Hematopoietic multipotent progenitor cell treated with erythropoietin and hydrocortisone succinate and interleukin-3 and kit ligand, for 17 days (in vitro differentiated cells): ENCODE measurements at places on chromosomes 1 and 21.

DNA sequence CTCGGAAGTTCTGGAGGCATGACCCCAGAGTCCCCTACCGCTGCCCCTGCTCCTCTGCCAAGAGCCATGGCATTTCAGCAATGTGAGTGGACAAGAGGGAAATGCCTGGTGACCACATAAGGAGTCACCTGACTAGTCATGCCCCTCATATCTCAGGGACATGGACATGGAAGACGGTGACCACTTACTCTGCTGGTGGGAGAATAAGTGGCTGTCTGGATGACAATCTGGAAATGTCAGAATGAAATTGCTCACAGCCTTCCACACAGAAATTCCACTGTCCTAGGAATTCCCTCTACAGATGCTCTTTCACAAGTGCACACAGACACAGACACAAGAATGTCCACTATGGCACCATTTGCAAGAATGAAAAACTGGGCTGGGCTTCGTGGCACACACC is 24.3 kb upstream of the PLEKHG5 start:
- no peak for DNase-seq

- DNase-seq = no peak
Measured at GRCh38 chr21:43339668-43340067, 87.3 kb downstream of the SIK1 start.

GRCh38 chr1:66598670-66599069 is 64.7 kb downstream of the SGIP1 start:
- no peak for DNase-seq

- peak; percentile 84 for DNase-seq
Measured at GRCh38 chr1:99808391-99809115, 41.6 kb upstream of the AGL start.

DNA sequence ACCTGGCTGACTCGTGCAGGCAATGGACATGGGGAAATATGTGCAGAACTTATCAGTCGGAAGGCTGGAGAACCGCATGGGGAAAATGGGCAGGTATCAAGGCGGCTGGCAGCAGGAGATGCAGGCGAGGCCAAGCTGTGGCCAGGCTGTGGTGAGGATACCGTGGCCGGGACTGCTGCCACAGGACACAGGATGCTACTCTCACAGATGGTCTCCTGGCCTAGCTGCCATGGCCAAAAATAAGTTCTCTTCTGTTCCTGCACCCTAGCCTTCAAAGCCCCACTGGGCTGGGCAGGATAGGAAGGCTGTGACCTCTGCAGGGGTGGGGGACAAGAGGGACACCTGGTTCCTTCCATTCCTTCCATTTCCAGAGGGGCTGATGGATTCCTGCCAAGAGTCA is 26.4 kb downstream of the TEX35 start:
- DNase-seq = peak; percentile 18

GRCh38 chr1:168567007-168567406 is 9.4 kb upstream of the XCL1 start:
- DNase-seq = no peak

GRCh38 chr1:193189442-193190095 is 3.2 kb upstream of the B3GALT2 start:
- no peak for DNase-seq

DNA sequence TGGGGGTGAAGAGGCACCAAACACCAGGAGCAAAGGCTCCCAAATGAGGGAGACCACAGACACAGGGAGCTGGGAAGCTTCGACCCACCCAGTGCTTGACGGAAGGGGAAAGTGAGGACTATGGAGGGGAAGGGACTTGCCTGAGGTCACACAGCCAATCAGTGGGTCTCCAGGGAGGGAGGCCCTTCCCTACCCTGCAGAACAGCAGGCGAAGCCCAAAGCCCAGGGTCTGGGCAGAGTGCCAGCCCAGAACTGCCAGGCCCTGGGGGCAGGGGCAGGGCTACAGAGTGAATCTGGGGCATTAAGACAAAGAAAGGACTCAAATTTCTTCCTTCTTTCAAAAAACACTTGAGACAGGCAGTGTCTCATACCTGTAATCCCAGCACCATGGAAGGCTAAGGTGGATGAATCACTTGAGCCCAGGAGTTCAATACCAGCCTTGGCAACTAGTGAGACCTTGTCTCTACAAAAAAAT is 45.5 kb upstream of the ECE1 start:
- no peak for DNase-seq

DNA sequence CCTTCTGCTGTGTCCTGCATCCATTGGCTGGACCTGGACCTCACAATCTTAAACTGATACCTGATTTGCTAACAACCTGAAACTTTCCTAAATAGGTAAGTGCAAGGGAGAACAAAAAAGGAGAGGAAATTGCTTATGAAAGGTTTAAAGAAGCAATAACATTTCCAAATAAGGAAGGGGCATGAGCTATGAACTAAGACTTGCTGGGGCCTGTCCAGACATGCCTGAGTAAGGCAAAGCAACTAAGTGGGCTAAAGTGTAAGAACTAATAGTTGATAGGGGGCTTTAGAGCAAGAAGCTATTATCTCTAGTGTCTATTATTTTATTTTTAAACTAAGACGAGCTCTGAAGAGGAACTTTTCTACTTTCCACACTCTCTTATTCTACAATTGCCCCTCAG is 11.6 kb downstream of the JMJD4 start:
- no peak for DNase-seq

DNA sequence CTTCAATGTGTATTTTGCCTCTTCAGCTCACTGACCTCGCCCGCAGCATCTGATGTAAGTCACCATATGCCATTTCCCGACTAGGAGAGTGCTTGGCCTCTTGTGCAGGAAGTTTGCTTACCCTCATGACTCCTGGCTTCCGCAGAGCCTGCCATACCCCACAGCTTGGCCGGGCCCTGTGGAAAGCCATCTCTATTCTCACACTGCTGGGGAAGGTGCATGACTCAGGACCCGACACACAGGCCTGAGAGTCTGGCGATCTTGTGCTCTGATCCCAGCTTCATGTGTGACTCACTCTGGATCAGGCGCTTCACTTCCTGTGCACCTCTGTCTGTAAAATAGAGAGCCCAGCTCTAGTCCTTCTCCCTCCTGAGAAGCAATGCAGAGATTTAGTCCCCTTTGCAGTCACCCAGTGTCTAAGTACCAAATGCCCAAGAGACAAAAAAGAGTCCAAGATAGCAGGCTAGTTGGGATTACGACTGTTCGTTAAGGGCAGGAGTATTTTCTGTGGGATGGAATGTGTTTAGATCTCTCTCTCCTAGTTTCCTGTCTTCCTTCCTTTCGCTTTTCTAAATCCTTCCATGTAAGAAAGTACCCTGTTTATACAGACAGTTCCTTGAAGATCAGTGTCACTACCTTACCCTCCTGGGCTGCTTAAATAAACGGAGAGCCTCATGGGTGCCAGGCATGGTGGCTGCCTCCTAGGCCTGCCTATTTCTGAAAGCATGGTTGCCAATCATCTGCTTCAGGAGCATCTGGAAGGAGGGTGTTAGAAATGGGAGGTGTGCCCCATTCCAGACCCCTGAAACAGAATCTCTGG is 62.8 kb upstream of the KIF26B start:
- no peak for DNase-seq

DNA sequence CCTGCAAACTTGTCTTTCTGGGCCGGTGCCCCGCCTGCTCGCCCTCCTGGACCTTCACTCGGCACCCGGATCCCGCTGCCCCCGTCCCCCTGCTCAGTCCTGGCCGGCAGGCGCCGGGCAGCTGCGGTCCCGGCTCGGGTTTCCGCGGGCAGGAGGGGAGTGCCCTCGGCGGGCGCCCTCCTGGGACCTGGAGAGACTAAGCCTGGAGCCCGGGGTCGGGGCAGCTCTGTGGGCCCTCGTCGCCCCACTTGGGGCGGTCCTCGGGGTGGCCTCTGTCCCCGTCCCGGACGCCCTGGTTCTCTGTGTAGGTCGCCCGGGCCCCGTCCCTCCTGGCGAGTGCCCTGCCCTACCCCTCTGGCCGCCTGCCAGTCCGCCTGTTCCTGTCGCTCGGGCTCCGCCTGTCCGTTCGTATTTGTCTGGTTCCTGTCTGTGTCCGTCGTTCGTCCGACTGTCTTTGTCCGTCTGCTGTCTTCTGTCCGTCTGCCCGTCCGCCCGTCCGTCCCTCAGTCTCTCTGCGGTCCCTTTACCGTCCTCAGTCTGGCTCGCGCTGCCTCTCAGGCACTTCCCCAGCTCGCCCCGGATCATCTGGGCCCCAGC is 490 bp downstream of the SERINC2 start:
- peak; percentile 77 for DNase-seq

- DNase-seq = no peak
Measured at GRCh38 chr21:36479415-36480402, at the start of gene CLDN14. Gene CLDN14 (minus strand): TSS chr21:36480122. CDS start chr21:36461695, 18,427 bp downstream.

DNA sequence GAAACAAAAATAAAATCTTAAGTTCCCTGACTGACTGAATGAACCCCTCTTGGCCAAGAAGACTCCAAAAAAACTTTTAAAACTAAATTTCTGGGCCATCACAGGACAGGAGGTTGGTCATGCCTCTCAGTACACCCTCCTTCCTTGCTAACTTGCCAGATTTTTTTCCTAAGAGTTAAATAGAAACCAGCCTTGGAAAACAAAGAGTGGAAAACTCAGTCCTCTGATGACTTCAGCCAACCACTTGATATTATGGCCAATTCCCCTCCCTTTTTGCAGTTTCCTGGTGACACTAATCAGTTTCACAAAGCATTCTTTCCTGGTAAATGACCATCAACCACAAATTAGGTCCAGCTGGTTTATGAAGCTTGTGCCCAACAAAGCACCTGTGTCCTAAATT is 134.8 kb downstream of the ZNF648 start:
- DNase-seq = no peak

DNA sequence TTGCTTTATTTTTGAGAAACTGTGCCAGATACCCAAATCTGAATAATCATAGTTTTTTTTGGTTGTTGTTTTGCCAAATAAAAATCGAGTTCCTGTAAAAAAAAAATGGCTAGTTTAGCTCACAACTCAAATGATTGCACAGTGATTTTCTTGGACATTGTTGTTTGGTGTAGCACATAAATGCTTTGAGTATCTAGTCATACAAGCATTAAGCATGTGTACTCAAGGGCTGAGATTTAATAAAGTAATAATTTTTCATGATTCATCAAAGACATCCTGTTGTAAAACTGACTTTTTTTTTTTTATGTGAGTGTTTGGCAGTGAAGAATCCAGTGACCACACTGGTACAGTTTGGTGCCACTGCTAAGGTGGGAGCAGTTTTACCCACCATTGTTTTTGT is 18.8 kb downstream of the ITSN1 start:
- no peak for DNase-seq

DNA sequence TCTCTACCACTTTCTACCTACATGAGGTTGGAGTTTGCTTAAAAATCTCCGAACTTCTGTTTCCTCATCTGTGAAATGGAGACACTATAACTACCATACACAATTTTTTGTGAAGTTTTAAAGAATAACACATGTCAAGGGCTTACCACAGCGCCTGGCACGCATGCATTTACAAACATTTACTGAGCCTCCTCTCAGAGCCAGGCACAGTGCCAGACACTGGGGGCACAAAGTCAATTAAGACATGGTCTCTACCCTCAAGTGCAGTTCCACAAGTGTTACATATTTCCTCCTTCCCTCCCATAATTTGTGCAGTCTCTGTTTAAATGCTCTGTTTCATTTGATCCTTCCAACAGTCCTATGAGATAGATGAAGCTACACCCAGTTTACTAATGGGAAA is 356.4 kb upstream of the ESRRG start:
- DNase-seq = no peak

GRCh38 chr1:177451191-177451590 is 280.4 kb downstream of the BRINP2 start:
- DNase-seq = no peak

DNA sequence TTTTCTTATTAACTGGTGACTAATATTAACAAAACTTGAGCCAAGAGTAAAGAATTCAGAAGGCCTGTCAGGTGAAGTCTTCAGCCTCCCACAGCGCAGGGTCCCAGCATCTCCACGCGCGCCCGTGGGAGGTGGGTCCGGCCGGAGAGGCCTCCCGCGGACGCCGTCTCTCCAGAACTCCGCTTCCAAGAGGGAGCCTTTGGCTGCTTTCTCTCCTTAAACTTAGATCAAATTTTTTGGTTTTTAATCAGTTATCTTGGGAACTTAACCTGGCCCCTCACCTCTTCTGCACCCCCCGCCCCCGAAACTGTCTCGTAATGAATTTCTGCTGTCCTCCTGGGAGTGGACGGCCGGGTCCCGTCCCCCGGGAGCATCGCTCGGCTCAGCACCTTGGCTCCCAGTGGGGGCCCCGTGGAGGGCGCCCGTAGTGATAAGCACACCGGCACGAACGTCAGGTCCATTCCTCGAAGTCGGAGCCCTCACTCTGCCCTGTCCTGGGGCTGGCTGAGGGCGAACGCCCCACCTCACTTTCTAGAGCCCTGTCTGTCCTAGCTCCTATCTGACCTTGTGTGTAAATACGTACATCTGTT is 29.5 kb upstream of the TRAPPC10 start:
- no peak for DNase-seq

DNA sequence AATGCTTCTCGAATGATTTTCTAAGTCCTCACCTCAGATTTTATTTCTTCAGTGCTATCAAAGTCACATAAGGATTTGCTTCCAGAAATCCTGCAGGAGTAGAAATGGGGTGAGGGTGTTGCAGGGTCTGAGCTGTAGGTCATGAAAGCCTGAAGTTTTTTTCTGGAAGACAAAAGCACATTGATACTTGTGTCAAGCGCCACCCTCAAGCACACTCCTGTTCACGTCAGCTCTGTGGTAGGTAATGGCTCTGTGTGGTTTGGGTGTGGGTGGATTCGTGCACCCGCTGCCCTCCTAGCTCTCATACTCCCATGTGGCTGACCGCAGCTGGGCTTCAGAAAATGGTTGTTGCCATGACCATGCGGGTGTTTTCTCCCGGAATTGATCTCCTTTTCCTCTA is 39.9 kb downstream of the AKNAD1 start:
- DNase-seq = no peak

DNA sequence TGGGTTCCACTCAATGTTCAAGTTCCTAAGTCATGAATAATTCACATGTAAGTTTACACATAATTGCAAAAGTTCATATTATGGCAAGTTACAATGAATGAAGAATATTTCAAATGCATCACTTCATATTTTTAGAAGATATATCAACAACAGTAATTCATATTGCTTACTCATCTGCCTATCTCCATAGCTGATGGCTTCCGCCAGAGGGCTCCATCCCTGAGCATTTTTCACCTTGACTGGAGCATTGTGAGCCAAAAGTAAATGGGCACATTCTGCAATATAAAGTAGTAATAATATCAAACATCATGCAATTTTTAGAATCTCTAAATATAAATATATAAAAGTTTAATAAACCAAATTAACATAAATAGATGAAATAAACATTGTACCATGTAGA is 29.8 kb downstream of the ANKRD13C start:
- DNase-seq = peak; percentile 61

GRCh38 chr1:201739492-201740085 is 89.4 kb upstream of the IPO9 start:
- no peak for DNase-seq

DNA sequence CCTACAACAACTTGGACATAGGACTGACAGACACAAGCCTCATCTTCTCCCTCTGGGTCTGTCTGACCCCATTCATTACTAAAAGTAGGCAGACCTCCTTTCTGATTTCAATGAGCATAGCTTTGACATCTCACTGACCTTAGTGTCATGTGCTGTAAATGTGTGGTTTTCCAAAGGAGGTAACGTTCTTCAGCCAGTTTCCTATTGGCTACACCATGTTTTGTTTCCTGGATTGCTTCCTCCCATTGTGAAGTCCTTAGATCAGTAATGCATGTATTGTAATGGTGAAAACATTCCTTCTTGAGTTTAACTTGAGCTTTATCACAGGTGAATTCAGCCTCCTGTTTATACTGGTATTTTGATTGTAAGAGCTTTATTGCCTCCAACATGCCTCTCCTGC is 20.6 kb downstream of the STXBP3 start:
- no peak for DNase-seq

GRCh38 chr1:89538361-89538760 is 13.7 kb downstream of the LRRC8B start:
- DNase-seq = no peak
